Osteocyte (in vitro differentiated cells): ENCODE measurements at places on chromosomes 5 and 9.

DNA sequence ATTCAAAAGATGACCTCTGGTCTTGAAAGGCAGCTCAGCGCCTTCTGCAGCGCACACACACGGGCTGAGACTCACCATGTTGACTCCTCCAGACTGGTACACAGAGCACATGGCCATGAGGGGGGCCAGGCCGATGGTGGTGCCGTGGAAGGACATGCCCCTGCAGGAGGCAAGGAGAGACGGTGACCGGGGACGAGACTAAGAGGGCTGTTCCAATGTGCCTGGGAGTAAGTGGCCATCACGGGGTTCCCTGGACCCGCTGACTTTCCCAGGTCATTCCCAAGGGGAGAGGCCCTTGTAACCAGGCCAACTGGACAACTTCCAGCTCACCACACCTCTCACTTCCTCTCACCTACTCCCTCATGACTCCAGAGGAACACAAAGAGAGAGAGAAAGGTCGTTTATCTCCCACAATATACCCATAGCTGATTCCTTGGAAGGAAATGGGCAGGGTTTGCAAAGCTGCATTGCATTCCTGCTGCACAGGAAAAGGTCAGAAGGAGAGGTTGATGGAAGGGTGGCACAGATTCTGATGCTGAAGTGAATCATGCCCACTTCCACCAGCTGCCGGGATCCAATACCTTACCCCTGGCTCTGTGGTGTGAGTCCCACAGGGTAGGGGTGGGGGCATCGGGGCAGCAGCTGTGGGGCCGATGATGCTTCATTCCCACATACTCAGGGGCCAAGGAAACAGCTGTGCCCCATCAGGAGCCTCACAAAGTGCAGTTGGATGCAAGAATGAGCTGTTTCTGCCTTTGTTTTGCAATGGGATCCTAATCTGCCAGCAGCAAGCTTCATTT lies 47.2 kb downstream of the NIPAL4 start:
- H3K4me3 ChIP-seq: no peak overlapping the region
- no peaks in the 10 kb centered on the region for H3K27me3 ChIP-seq
- peaks cover 52% of the 10 kb centered on the region for H3K4me1 ChIP-seq
- H3K36me3 ChIP-seq: peaks cover 48% of the 10 kb centered on the region
- peak overlapping the region; percentile 56 for H3K27ac ChIP-seq

DNA sequence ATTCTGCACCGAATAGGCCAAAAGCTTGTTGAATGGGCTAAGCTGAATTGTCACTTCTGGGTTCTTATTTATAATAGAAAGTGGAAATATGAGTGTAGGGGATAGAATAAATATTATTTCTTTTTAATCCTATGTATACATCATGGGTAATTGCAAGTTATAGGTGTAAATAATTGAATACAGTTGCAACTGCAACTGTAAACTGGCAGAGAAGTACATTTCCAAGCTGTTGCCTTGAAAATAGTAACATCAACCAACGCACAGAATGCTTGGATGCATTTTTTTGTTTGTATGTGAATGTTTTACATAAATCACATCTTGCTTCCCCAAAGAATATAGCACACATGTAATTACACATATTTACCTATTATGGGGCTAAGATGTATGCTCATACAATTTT lies 234.1 kb downstream of the NNT start:
- H3K27ac ChIP-seq: no peak overlapping the region
- H3K27me3 ChIP-seq: peaks cover 4% of the 10 kb centered on the region
- no peaks in the 10 kb centered on the region for H3K36me3 ChIP-seq

DNA sequence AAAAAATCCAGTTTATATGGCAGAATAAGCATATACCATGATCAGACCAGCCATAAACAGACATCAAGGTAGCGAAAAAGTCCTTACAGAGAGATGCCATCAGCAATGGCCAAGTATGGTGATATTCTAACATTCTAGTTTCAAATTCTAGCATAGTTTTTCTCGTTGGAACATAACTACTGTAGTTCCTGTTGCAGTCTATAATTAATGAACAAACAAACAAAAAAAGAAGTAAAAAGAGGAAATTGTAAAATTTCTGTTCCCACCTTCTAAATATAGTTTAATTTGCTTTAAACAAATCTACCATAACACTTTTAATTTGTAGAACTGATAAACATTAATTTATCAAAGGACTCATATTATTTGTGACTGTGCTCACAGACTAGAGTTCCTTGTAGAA lies 9.9 kb upstream of the CD180 start:
- no peak overlapping the region for H3K27ac ChIP-seq
- peaks cover 2% of the 10 kb centered on the region for H3K4me1 ChIP-seq

DNA sequence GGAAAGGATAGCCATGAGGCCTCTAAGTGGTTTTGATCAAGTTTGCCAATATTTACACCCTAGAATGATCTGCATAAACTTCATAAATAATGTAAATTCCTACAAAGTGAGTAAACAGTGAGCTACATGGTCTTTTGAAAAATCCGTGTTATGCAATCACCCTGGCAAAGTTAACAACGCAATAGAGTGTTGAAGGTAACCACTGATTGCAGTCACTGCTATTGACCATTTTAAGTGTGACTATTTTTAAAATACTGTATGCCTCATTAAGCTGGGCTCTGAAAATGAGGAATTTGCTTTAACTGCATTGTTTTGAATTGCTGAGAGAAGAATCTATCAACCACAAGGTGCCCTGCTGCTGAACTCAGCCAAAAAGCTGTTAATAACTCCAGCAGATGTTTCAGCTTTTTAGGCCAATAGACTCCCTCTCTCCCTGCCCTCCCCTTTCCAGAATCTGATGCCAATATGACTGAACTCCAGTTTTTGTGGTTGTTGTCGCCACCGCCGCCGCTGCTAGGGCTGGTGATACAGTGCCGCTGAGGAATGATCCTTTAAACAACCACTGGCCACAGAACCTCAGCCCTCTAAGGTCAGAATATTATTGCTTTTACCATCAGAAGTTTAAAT lies 35.3 kb upstream of the SMARCA2 start:
- H3K27me3 ChIP-seq: peaks cover 6% of the 10 kb centered on the region
- no peaks in the 10 kb centered on the region for H3K36me3 ChIP-seq
- no peak overlapping the region for H3K4me3 ChIP-seq
- DNase-seq: no peak
- no peak overlapping the region for H3K27ac ChIP-seq

GRCh38 chr9:108478431-108479332 lies 377.1 kb downstream of the ACTL7B start:
- H3K27me3 ChIP-seq: no peaks in the 10 kb centered on the region
- DNase-seq: no peak
- no peaks in the 10 kb centered on the region for H3K36me3 ChIP-seq
- H3K27ac ChIP-seq: peak overlapping the region; percentile 99

- H3K27ac ChIP-seq: no peak overlapping the region
- H3K27me3 ChIP-seq: no peaks in the 10 kb centered on the region
- H3K4me1 ChIP-seq: peaks cover 5% of the 10 kb centered on the region
- no peak for DNase-seq
- peaks cover 2% of the 10 kb centered on the region for H3K36me3 ChIP-seq
Observed at GRCh38 chr5:103232393-103232999, 26.1 kb upstream of the MACIR start.

- H3K27ac ChIP-seq: no peak within 1 kb of the TSS
- H3K4me3 ChIP-seq: no peak within 1 kb of the TSS
- peaks cover 6% of the 10 kb centered on the region for H3K27me3 ChIP-seq
- peaks cover 7% of the 10 kb centered on the region for H3K4me1 ChIP-seq
Observed at GRCh38 chr9:14909961-14910805, at the start of gene FREM1. TSS of gene FREM1 (minus strand) at chr9:14910428. CDS start at chr9:14868977, 41,451 bp downstream.

DNA sequence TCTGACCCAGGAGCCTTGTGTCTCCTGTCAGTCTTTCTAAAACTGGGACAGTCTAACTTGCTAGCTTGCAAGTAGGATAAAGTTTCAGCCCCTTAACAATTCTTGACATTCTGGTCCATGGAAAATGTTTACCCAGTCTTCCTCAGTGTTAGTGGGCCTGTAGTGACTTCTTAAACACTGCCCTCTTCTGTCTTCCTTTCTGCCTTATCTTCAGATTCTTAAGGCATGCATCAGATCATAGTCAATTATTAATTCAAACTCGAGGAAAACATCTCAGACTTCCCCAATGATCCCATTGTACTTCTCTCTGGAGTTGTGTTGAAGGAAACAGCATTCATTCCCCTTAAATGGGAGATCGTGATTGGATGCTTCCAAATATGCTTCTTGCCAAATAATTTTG lies 1199.8 kb downstream of the DTWD2 start:
- H3K36me3 ChIP-seq: no peaks in the 10 kb centered on the region
- H3K27ac ChIP-seq: no peak overlapping the region
- no peak for DNase-seq
- no peak overlapping the region for H3K4me3 ChIP-seq
- peaks cover 8% of the 10 kb centered on the region for H3K4me1 ChIP-seq

- no peak for DNase-seq
- no peak overlapping the region for H3K4me3 ChIP-seq
- peaks cover 67% of the 10 kb centered on the region for H3K4me1 ChIP-seq
- peaks cover 3% of the 10 kb centered on the region for H3K36me3 ChIP-seq
Observed at GRCh38 chr5:138870611-138871010, 4.5 kb downstream of the LRRTM2 start.

DNA sequence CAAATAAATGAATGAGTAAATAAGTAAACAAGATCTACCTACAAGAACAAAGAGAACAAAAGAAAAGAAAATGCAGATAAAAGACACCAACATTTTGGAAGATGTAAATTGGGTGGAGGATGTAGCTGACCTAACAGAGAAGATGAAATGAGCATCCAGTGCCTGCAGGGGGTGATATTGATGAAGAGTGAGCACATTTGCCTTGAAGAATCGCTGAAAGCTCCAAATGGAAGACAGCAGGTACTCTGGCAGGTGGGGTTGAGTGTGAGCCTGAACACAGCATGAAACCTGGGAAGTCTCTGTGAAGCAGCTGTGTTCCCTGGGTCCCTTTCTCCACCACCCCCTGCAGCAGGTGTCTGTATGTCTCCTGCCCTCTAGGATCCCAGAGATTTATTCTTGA lies 125.6 kb downstream of the NXNL2 start:
- H3K27ac ChIP-seq: no peak overlapping the region
- H3K4me1 ChIP-seq: no peaks in the 10 kb centered on the region
- no peak for DNase-seq
- no peaks in the 10 kb centered on the region for H3K36me3 ChIP-seq
